ENCODE measurements at places on chromosomes 2 and 18.
A peak's percentile ranks its signal among the peaks of the same experiment; 100 is the strongest.

DNA sequence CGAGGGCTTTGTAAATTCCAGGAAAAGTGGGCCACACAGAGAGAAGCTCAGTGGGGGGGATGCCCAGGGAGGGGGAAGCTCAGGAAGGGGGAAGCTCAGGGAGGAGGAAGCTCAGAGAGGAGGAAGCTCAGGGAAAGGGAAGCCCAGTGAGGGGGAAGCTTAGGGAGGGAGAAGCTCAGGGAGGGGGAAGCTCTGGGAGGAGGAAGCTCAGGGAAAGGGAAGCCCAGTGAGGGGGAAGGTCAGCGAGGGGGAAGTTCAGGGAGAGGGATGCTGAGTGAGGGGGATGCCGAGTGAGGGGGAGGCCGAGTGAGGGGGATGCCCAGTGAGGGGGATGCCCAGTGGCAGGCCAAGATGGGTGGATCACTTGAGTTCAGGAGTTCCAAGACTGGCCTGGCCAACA, 821 bp upstream of the CHRNG start:
- no peak for DNase-seq

- no peak for DNase-seq
Measured at GRCh38 chr18:78787751-78788150, 191.9 kb upstream of the SALL3 start.

DNA sequence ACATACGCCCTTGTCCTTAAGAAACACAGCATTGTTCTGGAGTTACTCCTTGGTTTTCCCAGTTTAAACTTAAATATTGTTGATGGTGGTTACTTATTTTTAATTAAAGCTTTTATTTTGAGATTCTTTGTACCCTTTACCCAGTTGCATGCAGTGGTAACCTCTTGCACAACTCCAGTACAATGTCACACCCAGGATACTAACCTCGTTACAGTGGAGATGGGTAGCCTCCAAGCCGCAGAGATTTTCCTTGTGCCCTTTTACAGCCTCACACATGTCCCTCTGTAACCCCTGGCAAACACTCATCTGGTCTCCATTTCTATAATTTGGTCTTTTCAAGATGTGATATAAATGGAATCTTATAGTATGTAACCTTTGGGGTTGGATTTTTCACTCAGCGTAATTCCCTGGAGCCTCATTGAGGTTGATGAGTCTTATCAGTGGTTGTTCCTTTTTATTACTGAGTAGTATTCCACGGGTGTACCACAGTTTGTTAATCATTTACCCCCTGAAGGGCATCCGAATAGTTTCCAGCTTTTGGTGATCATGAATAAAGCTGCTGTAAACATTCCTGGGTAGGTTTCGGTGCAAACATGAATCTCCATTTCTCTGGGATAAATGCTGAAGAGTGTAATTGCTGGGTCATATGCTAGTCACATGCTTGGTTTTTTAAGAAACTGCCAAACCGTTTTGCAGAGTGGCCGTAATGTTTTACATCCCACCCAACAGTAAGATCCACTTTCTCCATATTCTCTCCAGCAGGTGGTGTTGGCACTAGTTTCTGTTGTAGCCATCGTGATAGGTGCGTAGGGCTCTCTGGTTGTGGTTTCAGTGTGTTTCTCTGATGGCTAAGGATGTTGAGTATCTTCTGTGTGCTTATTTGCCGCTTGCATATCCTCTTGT, 68.6 kb downstream of the DGKD start:
- DNase-seq = no peak

DNA sequence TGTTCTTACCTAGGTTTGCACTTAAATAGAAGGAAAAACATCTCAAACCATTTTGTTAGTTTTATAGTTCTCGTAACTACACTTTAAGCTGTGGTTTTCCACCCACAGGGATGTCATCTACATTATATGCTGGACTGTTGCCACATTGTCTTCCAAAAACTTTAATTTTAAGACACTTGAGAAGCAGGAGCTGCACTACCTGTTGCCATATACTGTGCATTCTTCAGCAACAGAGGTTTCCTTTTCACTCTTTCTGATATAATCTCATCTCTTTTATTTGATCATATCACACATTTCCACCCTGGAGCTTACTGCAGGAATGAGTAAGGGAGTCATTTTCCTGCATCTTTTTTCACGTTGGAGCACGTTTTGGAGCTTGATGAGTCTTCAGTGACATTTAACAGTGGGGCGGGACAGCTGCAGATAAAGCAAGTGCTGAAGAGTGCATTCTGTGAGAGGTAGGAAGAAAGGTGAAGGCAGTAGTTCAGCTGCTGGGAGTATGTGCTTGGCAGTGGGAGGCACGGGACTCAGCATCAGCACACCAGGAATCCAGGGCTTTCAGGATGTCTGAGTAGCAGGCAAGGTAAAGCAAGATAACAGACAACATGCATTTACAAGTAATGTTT, 3.8 kb downstream of the LIMS1 start:
- no peak for DNase-seq

DNA sequence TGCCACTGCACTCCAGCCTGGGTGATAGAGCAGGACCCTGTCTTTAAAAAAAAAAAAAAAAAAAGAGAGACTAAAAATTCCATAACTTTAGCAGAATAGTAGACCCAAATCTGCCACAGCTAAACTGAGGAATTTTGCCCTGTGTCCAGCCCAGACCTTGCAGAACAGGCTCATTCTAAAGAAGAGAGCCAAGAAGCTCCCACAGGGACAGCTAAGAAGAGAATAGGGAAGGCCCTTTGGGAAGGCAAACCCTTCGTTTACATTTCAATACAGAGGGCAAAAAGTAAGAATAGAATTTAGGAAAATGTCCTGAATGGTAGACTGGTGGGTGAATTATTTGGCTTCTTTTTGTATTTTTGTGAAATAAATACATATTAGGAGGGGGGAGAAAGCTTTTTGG, 21.5 kb upstream of the BZW1 start:
- no peak for DNase-seq

GRCh38 chr2:172972005-172972619, 103.5 kb upstream of the MAP3K20 start:
- no peak for DNase-seq

DNA sequence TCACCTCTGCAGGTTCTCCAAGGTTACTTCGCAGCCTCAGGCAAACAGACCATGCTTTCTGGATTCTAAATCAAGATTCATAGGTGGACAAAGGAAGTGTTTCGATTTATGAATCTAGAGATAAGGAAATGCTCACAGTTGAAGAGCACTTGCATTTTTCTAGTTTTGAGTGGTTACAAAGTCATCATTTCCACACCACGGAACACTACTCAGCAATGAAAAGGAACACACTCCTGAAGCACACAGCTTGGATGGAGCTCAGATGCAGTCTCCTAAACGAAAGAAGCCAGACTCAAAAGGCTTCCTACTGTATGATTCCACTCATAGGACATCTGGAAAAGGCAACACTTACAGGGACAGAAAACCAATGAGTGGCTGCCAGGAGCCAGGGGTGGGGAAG, 31.7 kb downstream of the SDC1 start:
- DNase-seq = no peak

DNA sequence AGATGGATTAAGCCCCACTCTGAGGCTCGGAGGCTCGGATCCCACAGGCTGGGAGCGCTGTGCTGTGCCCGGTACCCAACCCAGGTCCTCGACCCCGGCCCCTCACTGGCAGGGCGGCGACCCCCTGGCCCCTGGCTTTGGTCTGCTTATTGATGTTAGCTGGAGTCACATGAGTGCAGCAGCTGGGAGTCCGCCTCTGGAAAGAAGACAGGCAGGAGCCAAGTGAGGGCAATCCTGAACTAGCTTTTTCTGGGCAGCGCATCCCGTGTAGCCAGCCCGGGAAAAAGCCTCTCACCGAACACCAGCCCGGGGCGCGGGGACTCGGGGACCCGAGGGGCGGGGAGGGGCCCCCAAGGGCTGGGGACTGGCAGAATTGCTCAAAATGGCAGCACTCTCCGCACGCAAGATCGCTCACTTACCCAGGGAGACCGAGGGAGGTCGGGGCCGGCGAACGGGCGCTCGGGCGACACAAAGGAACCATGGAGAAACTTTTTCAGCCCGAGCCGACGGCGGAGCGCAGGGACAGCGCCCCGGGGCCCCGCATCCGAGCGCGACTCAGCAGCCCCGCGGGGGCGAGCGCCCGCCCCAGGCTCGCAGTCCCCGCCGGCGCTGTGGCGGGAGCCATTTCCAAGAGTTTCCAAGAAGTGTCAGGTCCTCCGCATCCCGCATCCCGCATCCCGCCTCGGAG, 567 bp downstream of the TMEM200C start:
- DNase-seq = no peak

GRCh38 chr2:60484133-60484645, 69.3 kb downstream of the BCL11A start:
- DNase-seq = no peak

- no peak for DNase-seq
Measured at GRCh38 chr2:60586081-60586480, 32.6 kb upstream of the BCL11A start.

- peak; percentile 19 for DNase-seq
Measured at GRCh38 chr2:7953195-7953594, 728.7 kb upstream of the ID2 start.

- DNase-seq = no peak
Measured at GRCh38 chr2:97673182-97673914, 3.8 kb downstream of the C2orf92 start.

- no peak for DNase-seq
Measured at GRCh38 chr2:121506621-121507020, 24.1 kb upstream of the RNU4ATAC start.

- DNase-seq = no peak
Measured at GRCh38 chr18:9619990-9620389, 5.6 kb upstream of the PPP4R1 start.

- DNase-seq = no peak
Measured at GRCh38 chr2:99101697-99102096, 39.8 kb upstream of the C2orf15 start.

DNA sequence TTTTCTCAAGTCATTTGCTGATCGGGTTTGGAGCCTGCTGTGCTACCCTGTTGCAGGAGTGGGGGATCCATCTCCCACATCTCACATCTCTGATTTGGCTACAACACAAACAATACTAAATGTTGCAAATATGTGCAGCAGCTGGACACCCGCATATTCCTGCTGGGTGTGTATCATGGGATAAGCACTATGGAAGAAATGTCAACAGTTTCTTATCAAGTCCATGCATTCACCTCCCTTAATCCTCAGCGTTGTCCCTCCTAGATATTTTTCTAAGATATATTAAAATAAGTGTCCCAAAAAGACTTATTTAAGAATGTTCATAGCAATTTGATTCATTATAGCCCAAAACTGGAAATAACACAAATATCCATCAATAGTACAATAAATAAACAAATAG, 303.7 kb downstream of the TRIB2 start:
- DNase-seq = no peak

DNA sequence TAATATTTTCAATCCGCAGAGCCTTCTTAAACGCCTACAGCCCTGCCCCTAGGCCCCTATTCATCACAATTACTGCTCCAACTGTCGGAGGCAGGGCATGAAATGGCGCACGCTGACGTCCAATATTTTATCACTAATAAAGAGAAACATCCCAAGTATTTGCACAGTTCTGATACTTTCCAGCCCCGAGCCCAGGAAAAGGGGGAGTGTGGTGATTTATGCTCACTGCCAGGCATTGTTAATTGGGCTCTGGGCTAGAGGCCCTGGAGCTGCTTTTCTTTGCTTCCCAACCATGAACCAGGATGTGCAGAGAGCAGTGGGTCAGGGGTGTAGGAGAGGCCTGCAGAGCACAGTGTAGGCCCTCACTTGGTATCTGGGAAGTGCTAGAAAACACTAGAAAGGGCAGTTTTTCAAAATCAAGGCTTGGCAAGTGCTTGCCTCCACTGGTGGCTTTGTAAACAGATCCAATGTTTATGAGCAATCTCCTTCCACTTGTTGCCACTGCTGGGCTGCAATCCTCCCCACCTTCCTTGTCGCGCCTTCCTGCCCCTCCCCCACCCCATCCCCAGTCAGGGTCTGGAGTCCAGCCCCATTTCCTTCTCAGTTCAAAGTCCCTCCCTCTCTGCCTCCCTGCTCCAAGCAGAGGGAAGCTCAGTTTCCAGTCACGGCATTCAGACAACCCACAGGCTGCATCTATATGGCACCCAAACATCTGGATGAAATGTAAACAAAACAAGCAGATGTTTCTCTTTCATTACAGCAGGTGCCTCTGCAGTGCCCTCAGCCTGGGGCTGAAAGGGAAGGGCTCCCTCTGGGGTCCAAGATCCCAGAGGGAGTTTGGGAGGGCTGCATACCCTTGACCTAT, 83.9 kb upstream of the PKDCC start:
- no peak for DNase-seq

DNA sequence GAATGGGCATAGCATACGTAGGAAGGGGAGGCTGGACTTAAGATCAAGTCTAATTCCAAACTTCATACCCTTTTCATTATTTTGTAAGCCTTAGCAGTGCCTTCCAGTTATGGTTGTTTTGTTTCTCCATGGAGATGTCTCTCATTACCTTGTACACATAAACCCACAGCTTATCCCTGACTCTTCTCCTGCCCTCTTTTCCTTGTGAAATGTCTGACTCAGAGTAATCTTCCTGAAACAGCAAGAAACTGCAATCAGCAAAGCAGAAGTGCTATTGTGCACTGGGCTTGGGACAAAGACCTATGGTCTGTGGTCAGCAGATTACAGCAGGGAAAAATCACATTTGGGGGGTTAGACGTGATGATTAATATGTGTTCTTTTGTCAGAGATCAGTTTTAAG, 176.7 kb downstream of the IKZF2 start:
- DNase-seq = no peak

- no peak for DNase-seq
Measured at GRCh38 chr18:40006634-40007033, 1948.4 kb upstream of the PIK3C3 start.

DNA sequence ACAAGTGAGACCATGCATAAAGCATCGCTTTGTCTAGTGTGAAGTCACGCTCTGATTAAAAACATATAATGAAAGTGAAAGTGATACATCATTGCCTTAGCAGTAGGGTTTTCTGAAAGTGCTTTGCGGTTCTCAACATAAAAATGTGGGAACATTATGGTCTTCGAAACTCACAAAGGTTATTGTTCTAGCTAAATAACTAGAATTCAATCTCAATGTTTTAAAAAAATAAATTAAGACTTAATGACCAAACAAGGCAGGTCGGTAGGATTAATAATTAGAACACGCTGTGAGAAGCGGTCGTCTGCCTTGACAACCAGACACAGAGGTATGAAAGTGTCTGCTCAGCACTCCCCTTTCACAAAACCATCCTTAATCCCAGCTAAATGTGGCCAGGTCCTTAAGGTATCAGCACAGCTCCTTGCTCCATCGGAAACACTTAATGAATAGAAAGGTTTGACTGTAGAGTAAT, 42.2 kb downstream of the KLHL14 start:
- no peak for DNase-seq

- no peak for DNase-seq
Measured at GRCh38 chr2:212276813-212277212, 261.8 kb downstream of the ERBB4 start.

DNA sequence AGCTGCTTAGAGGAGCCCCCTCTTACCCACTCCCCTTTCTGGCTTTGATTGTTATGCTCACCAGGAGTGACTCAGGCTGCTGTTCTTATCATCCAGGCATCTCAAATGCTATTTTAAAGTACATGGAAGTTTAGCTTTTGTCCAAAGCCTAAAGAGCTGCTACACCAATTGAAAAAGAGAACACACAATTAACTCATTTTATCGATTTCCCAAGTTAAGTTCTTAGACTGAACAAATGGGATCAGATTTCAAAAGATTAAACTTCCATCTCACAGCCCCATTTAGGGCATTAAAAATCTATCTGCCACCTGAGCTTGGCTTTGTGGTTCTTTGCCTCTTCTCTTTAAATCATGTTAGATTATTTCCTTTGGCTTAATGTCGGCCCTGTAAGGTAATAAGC, 81.2 kb downstream of the MYO5B start:
- no peak for DNase-seq

- no peak for DNase-seq
Measured at GRCh38 chr2:122500316-122501105, 745.1 kb downstream of the TSN start.

GRCh38 chr2:94877129-94877528, 5.9 kb downstream of the TEKT4 start:
- no peak for DNase-seq

Measured in DMS 273 treated with DMSO at 0.1 percent for 48 hours (cell line).